Epithelial cell of alveolus of lung (primary cell): ENCODE measurements at places on chromosomes 2 and 18. TPM values are rescaled to one million over a fixed set of nuclear protein-coding genes. Genes with fewer than 3 reads are reported as not detected.

The TMEM169 gene
- 0.16 and 0.65 TPM in 2 replicates for total RNA-seq

The ETAA1 gene
- total RNA-seq, result 16.8 and 36.2 TPM in 2 replicates

The CROCC2 gene
- 0.80 TPM in 1 of 2 replicates, not detected in the other for total RNA-seq

The UGT1A9 gene
- not detected in 2 replicates for total RNA-seq

The GREB1L gene
- under 0.01 and 0.26 TPM in 2 replicates for total RNA-seq

The ZNF804A gene
- total RNA-seq, result 4.2 and 7.5 TPM in 2 replicates

The ABCB11 gene
- not detected in 2 replicates for total RNA-seq

The CYP20A1 gene
- 17.7 and 18.6 TPM in 2 replicates for total RNA-seq

The SP140L gene
- 4.0 and 33.5 TPM in 2 replicates for total RNA-seq

The DHRS9 gene
- total RNA-seq, result 0.24 and 0.65 TPM in 2 replicates

The ASB18 gene
- not detected in 2 replicates for total RNA-seq

The NRP2 gene
- total RNA-seq, result 35.7 and 51.8 TPM in 2 replicates

The FAM161A gene
- 1.8 and 2.5 TPM in 2 replicates for total RNA-seq

The OTX1 gene
- 0.13 TPM in 1 of 2 replicates, not detected in the other for total RNA-seq

The DTYMK gene
- 24.0 and 66.8 TPM in 2 replicates for total RNA-seq

The XDH gene
- total RNA-seq, result 0.24 and 0.52 TPM in 2 replicates

The LRPPRC gene
- 32.6 and 45.0 TPM in 2 replicates for total RNA-seq

The CHST9 gene
- not detected in 2 replicates for total RNA-seq

The RIT2 gene
- total RNA-seq, result not detected in 2 replicates

The MEP1B gene
- not detected in 2 replicates for total RNA-seq

The RTP5 gene
- not detected in 2 replicates for total RNA-seq

The GALNT5 gene
- 5.3 and 7.6 TPM in 2 replicates for total RNA-seq
